Mesenteric fat pad (tissue), 1 donor: ENCODE measurements at places on chromosomes 2 and 18. TPM values are rescaled to one million over a fixed set of nuclear protein-coding genes. Genes with fewer than 3 reads are reported as not detected.

DNA sequence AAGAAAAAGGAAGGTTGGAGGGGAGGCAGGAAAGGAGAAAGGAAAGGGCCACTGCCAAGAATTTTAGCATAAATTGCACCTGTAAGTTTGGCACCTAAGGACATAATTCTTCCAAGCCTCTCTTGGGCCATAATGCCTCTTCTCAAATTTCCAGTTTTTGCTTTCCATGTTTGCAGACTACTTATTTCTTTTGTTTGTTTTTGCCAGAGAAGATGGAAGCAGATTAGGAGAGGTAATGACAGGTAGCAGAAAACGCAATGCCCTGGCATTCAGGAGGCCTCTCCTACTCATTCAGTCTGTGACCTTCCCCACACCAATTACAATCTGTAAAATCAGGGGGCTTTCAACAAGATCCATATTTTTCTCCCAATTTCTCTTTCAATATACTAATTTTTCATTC is 56.8 kb downstream of the MRPL33 start:
- no peak for DNase-seq

DNA sequence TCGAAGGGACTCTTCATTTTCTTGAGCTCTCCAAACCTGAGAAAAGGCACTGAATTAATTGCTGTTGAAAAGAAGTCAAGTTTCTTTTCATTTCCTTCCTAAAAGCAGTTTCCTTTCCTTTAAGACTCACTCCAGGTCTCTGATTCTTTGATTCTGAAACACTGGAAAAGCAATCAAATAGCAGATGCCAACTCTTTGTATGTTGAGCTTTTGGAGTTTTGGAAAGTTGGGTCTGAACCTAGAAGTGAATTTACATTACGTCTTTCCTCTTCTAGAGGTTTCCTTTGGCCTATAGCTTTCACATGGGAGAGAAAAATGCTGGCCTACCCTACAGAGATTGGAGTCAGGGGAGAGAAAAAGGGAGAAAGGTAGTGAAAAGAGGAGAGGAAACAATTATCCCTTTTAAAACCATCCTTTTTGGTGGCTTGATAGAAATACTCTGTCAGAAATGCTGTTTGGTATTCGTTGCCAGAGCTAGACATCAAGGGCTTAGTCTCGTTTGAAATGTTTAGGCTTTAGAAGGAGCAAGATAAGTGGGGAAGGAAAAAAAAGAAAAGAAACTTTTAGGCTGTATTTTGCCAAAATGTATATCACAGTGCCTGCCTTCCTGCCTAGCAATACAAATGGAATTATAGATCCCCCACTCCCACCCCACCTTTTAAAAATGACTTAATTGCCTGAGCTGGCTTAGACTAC is 187.7 kb downstream of the PRPF40A start:
- DNase-seq = no peak

GRCh38 chr2:236178890-236179235 is 10.7 kb upstream of the GBX2 start:
- DNase-seq = no peak

DNA sequence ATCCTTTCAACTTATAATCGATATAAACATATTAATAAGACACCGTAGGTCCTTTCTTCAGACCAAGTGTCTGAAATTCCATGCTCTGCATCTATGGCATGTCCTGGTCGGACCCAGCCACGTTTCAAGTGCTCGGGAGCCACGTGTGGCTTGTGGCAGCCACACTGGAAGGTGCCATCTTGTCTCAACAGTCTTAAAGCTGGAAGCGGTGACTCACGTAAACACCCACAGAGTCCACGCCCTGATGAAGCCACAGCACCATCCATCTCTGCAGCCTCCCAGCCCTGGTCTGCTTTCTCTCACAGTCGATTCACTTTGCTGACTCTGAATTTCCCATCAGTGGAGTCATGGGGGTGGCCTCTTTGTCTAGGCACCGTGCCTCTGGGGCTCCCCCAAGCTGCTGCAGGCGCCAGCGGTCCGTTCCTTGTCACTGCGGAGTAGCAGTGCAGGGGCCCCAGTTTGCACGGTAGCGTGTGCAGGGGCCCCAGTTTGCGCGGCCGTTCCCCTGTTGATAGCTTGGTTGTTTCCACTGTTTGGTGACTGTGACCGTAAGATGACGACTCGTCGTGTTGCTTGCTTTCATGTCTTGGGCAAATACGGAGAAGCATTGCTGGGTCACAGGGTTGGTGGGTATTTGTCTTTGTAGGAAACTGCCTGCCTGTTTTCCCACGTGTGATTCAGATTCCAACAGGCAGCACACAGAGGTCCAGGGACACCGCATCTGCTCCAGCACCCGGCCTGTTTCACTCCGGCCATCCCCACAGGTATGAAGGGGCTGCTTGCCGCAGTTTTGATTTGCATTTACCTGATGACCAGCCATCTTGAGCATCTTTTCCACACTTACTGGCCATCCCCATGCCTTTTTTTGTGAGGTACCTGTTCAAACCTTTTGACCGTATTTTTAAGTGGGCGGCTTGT is 240.3 kb downstream of the HDAC4 start:
- DNase-seq = peak; percentile 80

GRCh38 chr2:47070920-47071824 is 83.9 kb downstream of the STPG4 start:
- no peak for DNase-seq

DNA sequence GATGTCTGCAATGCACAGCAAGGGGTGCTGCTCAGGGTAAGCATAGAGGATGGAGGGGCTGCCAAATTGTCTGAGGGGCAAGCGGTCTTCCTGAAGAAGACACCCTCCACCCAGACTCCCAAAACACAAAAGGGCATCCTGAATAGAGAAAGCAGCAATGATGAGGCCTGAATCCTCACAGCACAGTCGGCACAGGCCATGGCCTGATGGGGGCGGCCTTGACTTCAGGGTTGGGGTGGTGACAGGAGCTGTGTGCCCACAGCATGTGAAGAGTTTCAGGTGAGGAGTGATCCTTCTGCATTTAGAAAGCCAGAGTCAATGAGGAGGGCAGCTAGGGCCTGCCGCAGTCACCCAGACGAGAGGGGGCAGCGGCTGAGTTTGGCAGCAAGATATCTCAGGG is 159.4 kb downstream of the GALNT14 start:
- no peak for DNase-seq

DNA sequence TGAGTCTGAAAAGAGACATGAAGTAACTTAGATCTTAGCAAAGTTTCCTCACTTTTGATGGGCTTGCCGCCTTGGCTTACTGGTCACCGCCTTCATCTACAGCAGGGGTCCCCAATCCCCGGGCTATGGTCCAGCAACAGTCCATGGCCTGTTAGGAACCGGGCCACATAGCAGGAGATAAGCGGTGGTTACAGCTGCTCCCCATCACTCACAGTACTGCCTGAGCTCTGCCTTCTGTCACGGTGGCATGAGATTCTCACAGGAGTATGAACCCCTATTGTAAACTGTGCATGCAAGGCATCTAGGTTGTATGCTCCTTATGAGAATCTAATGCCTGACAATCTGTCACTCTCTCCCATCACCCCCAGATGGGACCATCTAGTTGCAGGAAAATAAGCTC is 72.9 kb downstream of the BIN1 start:
- DNase-seq = no peak

GRCh38 chr18:10511236-10511635 is 14.6 kb upstream of the NAPG start:
- DNase-seq = no peak

- DNase-seq = no peak
Observed at GRCh38 chr2:37665043-37665442, 6.4 kb downstream of the CDC42EP3 start.

- no peak for DNase-seq
Observed at GRCh38 chr2:68931149-68931711, 21.5 kb downstream of the GKN2 start.

DNA sequence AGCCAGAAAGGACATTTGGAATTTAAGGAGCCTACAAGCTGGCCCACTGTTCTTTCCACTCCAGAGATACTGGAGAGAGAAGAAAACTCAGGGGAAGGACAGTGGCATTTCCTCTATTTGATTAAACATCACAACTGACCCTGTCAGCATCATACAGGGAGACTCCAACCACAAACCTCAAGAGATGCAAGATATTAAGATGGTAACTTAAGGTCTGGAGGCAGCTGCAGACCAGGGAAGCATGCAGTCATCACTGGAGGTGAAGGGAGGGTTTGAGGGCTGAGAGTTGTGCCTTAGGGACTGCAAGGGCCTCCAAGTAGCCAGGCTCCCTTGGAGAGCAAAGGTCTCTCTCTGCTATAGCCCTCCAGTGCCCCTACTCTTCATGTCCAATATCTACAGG is 67.4 kb downstream of the RNF152 start:
- no peak for DNase-seq

DNA sequence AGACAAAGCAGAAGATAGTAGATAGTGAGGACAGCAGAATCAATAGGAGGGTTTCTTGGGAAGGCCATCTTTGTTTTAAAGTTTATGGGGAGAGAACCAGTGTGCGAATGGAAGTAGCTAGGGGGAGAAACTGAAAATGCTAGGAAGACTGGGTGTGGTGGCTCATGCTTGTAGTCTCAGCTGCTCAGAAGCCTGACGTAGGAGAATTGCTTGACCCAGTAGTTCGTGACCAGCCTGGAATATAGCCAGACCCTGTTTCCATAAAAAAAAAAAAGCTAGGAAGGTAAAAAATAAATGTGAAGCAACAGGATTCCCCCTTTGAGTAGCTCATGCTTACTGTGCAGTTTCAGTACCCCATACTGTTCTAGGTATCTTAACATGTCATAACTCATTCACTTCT is 19.2 kb upstream of the DRC1 start:
- no peak for DNase-seq

DNA sequence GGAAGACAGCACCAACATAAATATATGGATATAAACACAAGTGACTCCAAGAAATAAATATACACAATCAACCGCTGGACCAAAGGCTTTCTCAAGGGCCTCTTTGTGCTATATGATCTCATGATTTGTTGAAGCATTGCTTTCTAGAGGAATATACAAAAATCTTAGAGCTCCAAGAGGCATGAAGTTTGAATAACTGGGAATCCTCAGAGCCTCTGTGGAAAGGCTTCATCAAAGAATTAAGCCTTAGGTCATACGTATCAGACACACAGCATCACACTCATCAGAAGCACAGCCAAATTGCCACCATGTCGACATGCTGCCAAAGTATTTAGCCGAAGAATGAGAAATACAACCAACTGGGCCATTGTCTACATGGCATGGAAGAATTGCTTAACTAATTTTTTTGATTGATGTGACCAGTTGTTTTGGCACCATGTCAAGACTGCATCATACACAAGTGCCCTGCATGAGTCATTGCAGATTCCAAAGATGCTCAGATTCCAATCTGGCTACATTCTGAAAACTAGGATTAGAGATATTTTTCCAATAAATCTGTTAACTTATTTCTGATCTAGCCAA is 860.6 kb upstream of the ZEB2 start:
- no peak for DNase-seq

DNA sequence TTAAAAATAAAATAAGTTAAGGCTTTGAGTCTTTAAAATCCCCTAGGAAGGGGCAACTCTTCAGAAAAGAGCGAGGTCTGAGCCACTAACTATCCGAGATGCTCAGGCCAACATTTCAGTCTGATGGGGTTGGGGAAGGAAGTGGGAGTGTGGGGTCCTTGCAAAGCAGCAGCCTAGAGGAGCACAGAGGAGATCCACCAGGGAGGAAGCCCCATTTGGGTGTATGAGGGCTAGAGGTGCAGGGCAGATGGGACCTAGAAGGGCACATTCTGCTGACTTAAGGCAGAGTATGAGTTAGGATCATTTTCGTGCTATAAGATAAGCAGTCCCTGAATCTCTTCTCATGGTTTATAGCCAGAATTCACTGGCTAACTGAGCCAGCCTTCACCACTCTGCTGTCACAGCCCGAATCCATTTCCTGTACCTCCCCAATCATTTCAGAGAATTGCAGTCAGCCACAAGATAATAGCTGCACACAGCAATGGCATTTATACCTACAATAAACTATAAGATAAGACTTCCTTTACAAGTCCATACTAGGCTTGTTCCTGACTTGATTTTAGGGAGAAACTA is 37.0 kb downstream of the MRPL30 start:
- no peak for DNase-seq

- no peak for DNase-seq
Observed at GRCh38 chr2:35081001-35081621, 1274.5 kb upstream of the CRIM1 start.

DNA sequence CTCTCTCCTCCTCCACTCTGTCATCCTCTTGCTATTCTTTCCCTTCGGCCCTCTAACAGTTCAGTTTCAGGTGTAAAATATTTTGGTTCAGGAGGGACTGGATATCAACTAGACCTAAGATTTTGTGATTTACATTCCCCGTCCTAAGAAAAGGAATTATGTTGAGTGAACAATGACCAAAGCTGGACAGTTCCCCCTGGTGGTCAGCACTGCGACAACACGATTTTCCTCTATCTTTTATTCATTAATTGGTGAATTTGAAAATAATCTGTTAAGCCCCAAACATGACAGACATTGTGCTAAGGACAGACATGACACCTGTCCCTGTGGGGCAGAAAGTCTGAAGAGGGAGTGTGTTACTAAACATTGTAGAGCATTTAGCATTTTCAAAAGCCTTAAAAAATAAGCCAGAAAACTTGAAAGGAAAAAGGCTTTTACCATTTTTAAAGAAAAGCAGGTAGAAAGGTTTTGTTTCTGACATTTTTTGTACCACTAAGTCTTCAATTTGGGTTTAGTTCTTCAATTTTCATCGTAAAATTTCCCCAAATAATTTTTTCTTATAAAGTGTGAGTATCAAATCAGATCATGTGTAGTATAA is 28.4 kb upstream of the GTF2A1L start:
- DNase-seq = no peak

DNA sequence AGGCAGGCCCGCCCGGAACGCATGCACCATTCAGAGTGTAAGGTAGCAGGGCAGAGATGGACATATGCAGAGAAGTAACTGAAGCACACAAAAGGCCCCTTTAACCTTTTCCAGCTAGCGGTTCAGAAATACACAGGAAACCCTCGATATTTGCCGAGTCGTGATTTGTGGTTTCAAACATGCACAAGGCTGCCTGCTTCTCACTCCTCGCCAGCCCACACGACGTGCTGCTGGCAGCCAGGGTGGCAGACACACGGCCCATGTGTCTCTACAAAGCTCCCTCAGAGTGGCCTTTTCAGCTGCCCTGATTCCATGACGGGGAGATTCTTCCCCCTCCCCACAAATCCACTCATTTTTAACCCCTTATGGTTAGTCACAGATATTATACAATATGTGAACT is 23.6 kb downstream of the ZBTB7C start:
- DNase-seq = no peak

DNA sequence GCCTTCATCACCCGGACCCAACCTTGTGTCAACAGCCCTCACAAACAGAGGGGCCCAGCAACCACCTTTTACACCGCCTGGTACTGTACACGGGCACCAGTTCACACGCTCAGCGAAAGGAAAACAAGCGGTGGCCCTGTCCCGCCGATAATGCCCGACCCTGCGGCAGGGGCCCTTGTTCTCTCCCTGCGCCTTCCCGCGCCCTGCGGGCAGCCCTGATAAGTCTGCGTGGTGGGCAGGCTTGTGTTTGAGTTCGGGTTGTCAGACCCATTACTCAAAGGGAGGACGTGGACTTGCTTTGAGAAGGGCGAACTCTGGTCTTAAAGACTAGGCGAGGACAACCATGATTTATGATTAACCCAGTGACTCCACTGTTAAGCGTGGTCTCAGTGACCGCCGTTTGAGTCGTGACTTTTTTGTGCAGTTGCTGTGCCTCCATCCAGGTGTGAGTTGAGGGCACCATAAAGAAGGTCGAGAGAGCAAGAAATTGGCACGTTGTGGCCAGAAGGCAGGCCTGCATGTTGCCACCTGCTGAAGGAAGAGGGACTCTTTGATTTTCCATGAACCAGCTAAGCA is 167.4 kb upstream of the GATA6 start:
- peak; percentile 64 for DNase-seq

The SIX3 gene
- not detected for total RNA-seq

The PID1 gene
- total RNA-seq = 56.5 TPM

The SNRPD1 gene
- 38.0 TPM for total RNA-seq

The ALPI gene
- total RNA-seq = 0.71 TPM

The C2orf66 gene
- total RNA-seq = 0.26 TPM

The ARHGEF4 gene
- 9.4 TPM for total RNA-seq
